ENCODE measurements at places on chromosomes 12 and 14.

DNA sequence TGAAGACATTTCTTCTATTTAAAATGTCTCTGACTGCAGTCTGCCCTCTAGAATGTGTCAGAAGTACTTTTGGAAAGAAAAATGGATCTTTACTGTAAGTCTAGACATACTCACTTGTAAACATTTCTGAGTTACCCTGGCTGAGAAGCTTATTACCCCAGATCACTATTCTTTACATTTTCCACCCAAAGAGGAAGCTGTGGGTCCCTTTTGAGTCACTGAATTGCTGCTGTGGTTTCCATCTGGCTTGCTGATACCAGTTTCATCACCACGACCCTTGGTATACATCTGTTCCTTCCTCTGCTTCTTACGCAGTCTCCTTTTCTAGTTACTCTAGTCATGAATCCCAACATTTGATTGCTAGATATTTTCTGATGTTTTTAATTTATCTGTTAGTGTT lies 20.2 kb upstream of the CLEC4D start:
- no peak for DNase-seq

- no peak for DNase-seq
Observed at GRCh38 chr12:76863837-76864236, 15.0 kb downstream of the CSRP2 start.

- no peak for DNase-seq
Observed at GRCh38 chr12:96981911-96982310, 74.9 kb downstream of the NEDD1 start.

DNA sequence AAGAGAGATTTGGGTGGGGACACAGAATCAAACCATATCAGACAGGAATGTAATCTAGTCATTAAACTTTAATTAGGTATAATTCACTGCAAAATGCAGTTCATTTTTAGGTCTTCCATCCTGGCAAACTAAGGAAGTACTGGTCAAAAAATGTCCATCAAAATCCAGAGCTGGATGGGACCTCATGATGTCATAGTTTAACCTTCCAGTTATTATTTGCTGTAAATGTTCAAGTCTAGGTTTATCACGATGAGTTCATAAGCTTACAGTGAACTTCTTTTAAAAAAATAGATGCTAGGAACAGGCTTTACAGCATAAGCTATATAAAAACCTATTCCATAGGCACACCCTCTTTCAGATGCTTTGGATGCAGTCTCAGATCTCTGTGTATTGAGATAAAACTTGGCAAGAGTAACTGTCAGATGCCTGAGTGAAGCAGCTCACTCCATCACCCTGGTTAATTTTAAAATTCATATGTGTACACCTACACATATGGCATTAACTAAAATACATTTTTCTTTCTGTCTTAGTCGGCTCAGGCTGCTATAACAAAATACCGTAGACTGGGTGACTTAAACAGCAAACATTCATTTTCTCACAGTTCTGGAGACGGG lies 7.9 kb downstream of the SSPN start:
- DNase-seq, result no peak

DNA sequence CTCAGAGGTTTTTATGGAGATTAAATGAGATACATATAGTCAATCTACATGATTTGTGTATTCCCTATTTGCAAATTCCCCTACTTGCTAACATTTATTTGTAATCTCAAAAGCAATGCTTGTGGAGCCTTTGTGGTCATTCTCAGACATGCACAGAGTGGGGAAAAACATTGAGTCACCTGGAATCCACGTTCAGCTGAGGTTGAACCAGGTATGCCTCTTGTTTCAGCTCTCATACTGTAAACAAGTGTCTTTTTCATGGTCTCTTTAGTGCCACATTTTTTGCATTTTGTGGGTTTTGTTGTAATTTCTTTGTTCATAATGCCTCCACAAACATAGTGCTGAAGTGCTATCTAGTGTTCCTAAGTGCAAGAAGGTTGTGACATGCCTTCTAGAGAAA lies 181.9 kb downstream of the BCAT1 start:
- no peak for DNase-seq

DNA sequence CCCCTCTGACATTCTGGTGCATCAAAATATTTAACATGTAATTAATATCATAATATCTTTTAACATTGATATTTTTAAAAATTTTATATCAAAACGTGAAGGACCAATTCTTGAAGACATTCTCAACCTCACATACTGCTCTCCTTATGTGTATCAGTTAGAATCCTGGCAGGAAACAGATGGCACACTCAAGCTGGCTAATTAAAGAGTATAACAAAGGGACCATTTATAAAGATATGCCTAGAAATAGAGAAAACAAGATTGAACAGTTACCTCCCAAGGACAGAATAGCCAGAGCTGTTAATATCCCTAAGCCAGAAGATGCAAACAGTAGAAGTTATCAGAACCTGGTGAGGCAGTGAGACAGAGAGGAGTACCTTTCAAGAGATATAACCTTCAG lies 368.7 kb downstream of the NELL2 start:
- DNase-seq, result no peak

GRCh38 chr14:46401066-46401465 lies 250.5 kb downstream of the RPL10L start:
- no peak for DNase-seq

DNA sequence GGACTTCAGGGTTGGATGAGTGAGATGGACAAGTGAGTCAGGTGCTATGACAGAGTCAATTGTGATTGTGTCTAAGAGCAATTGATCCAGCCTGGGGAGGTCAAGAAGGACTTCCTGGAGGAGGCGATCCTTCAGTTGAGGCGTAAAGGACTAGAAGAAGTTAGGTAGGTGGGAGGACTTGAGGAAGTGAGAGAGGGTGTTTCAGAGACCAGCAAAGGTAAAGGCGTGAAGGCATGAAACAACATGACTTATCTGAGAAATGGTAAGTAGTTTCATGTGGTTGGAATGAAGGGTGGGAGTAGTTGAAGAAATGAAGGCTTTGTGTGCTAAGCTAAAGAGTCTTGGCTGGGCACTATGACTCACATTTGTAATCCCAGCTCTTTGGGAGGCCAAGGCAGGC lies 48.9 kb upstream of the PPP1CC start:
- no peak for DNase-seq

DNA sequence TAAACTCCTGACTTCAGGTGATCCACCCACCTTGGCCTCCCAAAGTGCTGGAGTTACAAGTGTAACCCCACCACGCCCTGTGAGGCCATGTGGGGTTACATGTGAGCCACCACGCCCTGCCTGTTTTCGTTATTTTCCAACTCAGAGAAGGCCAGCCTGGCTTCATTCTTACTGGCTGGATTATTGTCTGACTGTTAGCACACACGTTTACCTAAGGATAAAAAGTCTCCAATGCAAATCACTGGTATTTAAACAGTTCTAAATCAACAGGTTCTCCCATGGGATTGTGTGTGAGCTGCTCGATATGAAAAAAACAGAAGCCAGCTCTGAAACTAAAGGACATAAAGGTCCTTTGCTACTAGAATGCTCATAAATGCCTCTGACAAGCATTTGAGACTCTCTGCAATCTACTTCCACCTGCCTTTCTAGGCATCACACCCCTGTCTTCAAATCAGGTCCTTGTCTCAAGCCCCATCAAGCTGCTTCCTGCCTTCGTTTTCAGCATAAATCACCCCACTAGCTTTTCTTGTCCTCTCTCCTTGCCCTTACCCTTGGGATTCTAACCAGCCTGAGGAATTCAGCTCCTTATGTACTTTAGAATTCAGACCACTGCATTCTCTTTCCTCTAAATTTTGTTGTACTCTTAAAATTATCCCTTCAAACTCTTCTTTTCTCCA lies 265.0 kb downstream of the DUSP6 start:
- no peak for DNase-seq

DNA sequence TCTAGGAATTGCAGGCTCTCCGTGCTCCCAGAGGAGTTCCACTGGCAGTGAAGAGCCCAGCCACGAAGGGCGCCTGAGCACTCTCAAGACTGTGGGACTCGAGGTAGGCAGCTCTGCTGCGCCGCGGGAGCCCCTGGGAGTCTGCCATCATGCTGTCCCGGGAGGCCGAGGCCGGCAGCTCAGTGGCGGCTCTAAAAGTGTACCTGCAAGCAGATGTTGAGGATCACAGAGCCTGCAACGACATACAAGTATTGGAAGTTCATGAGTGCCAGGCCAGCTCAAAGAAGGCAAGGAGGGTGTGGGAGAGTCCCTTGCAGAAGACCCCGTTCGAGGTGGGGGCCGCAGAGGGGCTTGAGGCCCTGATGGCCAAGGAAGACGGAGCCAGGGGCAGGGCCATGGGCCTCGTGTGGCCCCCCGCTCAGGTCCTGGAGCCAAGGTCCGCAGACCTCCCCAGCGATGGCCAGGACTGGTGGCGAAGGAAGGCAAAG lies 62.7 kb downstream of the MUCL1 start:
- no peak for DNase-seq

DNA sequence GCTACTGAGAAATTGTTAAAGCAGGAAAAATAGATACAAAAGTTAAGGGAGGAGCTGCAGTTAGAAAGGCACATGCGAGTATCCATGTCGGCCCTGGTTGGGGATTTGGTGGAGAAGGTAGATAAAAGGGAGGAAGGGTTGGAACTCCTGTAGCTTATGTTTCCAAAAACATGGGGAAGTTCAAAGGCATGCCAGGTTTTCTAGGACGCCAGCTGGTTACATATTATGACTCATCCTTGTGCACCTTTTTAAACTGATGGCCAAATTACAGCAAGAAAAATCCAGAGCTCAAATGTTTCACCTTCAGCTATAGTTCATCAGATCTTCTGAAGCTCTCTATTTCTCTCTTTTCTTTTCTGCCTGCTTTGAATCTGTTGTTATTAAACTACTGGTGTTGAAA lies 13.2 kb upstream of the MAP4K5 start:
- DNase-seq, result no peak

- no peak for DNase-seq
Observed at GRCh38 chr14:39998854-39999253, 566.6 kb upstream of the FBXO33 start.

DNA sequence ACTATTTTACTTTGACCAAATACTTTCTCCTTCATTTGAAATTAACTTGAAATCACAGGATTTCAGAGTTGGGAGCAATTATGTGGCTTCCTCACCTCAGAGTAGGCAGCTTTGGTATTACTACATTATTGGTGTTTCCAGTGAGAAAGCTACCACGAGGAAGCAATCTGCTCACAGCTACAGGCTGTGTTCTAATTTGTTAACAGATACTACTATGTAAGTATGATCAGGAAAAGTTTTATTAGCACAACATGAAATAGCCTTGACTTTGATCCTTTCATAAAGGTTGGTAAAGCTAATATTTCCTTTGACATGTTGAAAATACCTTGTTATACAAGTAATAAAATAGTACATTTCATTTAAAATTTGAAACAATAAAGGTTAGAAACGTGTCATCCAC lies 30.6 kb downstream of the TAOK3 start:
- DNase-seq, result no peak

DNA sequence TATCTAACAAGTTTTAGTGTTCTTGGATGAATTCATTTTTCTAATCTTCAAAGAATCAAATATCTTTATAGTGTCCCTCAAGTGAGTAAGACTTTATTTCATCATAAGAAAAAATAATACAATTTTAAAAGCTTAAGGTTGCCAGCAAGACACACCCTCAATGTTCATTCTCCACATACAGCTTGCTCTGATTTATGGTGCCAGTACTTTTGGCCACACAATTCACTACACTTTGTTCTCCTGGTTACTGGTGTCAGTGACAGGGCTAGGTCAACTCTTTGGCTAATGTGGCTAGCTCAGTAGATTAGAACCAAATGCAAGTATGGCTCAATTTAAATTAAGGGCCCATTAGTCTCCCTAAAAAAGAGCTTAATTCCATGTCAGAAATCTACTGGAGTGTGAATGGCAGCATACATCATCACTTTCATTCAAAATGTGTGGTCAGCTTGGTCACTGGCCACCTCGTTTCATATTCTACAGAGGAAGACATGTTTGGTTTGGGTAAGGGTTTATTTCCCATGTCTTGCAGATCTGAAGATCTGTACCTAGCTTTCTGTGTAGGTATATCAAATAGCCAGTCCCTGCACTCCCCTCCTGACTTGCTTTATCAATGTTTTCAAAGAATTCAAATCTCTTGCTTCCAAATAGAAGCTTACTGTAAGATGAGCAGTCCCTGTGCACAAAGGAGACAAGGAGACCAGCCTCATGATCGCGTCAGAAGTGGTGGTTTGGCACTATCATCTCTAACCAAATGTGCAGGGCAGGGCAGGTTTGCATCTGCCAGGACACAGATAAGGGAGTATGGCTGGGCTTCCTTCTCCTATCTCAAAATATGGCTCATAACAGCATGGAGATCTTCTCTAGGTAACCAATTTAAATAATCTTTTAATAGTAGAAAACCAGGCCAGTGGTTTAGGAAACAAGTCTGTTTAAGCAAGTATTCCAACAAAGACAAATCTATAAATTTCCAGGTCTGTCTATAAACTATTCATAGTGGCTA lies 31.3 kb downstream of the HECTD4 start:
- no peak for DNase-seq

DNA sequence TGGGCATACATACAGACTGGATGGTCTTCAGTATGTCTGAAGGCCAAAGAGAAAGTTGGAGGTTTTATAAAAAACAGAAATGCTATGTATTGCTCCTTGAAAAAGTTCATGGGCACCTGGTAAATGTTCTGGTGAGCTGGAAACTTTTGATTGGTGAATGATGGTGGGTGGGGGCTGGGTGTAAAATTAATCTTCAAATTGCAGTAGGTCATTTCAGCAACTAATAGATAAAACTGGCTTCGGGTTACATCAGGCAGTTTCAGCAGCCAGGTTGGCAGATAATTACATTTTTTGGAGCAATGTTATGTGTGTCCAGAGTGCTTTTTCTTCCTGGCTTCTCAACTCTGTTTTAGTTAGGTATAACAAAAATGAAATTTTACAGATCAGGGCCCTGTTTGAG lies 35.3 kb downstream of the SDR9C7 start:
- DNase-seq, result no peak

DNA sequence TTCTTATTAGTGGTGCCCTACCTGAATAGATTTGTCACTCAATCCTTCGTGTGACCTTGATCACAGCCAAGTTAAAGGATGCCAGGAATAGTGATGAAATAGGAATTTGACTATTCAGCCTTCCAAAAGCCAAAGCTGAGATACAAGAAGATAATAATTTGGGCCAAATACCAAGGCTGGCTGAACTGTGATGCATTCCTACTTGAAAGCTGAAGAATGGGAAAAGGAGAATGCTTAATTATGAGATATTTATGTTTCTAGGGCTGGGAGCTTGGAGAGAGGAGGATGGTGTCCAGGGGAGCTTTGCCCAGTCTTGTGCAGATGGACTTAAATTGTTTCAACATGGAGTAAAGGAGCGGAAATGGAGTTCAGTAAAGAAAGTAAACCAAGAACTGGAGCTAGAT lies 5.2 kb downstream of the RNASE7 start:
- no peak for DNase-seq

- no peak for DNase-seq
Observed at GRCh38 chr12:41772478-41772877, 372.2 kb downstream of the GXYLT1 start.

GRCh38 chr12:54135621-54136350 lies 53.0 kb downstream of the SMUG1 start:
- DNase-seq, result no peak

DNA sequence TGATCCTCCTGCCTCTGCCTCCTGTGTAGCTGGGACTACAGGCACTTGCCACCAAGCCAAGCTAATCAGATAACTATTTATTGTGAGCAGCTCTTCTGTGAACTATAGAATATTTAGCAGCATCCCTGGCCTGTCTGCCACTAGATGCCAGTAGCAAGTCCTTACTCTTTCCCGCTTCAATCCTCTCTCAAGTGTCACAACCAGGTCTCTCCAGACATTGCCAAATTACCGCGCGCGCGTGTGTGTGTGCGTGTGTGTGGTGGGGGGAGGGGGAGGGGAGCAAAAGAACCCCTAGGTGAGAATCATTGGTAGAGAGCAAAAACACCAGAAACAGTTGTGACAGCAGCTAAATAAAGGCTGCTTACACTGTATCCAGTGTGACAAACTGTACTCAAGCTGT lies 49.9 kb downstream of the PPP2R5E start:
- no peak for DNase-seq

- DNase-seq, result no peak
Observed at GRCh38 chr12:75783093-75783877, 248.3 kb downstream of the PHLDA1 start.

All from T-helper 1 cell (primary cell).